ENCODE measurements at places on chromosomes 6 and 20. TPM values are rescaled to one million over a fixed set of nuclear protein-coding genes. Genes with fewer than 3 reads are reported as not detected.

Gene CNKSR3
- total RNA-seq = 8.6 TPM

Gene ZKSCAN8
- total RNA-seq = 33.8 TPM

DNA sequence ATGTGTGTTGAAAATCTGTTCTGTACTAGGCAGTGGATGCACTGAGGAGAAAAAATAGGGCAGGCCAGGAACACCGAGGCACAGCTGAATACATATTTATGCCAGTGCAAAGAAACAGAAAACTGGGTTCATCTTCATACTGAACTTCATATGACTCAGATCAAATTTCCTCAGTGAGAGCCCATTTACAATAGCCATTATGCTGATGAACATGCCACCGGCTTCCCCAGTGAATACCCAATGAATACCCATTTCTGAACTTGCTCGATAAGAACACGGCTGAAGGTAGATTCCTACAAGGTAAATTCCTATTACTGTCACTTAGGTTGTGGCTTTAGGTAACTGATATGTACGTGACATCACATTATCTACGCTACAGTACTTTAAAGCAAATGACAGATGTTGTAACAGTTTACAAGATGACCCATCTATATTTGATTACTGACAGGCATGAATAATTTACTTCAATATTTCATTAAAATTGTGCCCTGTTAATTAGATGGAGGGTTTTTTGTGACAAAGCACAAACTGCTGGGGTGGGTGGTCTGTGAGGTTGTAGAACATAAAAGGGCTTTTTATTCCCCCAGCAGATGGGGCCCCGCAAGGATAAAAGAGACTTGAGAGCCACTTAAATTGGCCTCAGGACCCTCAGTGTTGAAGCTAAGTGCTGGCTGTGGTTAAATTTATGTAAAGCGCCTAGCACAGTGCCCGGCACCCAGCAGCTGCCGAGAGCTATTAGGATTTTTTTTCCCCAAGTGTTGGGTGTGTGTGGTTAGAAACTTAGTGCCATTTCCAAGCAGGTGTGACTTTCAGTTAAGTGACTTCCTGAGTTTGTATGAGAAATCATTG lies 264.5 kb downstream of the CD83 start:
- DNase-seq = no peak

- no peak for DNase-seq
Measured at GRCh38 chr6:95866732-95867131, 149.0 kb upstream of the FUT9 start.

- no peak for DNase-seq
Measured at GRCh38 chr20:58697201-58697866, 4.7 kb downstream of the NPEPL1 start.

All from breast epithelium (tissue), 4 donors.